ENCODE measurements at places on chromosomes 3 and 15.

DNA sequence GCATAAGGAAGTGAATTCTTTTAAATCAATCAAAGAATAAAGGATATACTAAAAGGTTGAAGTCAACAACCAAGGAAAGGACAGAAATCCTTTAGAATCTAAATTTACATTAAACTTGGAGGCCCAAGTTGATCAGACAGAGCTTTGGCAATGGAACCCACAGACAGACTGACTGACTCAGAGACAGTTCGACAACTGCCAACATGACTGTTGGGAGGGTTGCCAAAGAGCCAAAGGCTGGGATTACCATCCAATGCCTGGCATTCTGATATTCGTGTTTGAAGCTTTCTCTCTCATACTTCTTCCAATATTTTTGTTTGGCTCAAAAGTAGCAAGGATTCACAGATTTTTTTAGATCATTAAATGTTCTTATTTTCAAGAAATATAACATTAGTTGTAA, 406.1 kb downstream of the PLCL2 start:
- DNase-seq = peak; percentile 5

DNA sequence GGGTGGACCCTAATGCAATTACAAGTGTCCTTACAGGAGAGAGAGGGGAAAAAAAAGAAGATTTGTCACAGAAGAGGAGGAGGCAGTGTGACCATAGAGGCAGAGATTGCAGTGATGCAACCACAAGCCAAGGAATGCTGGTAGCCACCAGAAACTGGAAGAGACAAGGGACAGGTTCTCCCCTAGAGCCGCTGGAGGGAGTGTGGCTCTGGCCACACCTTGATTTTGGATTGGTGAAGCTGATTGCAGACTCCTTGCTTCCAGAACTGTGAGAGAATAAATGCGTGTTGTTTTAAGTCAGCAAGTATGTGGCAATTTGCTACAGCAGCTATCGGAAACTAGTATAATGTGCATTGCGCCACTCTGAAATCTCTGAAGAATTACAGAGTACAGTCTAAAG, 110.1 kb downstream of the SRGAP3 start:
- no peak for DNase-seq

DNA sequence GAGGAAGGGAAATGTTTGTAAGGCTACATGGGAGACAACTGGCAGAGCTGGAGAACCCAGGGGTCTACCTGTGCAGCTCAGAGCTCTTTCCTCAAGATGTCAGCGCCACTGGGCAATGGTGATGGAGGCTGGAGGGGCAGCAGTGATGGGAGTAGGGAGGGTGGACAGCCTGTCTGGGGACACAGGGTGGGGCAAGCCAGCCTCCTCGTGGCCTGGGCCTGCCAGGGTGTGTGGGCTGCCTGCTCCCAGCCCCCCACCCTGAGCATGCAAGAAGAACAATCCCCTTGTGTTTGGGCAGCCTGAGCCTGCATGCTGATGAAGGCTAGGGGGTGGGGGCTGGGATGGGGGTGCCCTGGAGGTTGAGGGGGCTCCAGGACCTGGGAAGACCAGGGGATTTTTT, 1.2 kb downstream of the PCBP4 start:
- no peak for DNase-seq

GRCh38 chr15:40744815-40745152, 10.3 kb downstream of the RMDN3 start:
- DNase-seq = no peak

All from RWPE1 (cell line).